Anterior cingulate cortex (tissue), 58 donors: ENCODE measurements at places on chromosomes 12 and 14.

DNA sequence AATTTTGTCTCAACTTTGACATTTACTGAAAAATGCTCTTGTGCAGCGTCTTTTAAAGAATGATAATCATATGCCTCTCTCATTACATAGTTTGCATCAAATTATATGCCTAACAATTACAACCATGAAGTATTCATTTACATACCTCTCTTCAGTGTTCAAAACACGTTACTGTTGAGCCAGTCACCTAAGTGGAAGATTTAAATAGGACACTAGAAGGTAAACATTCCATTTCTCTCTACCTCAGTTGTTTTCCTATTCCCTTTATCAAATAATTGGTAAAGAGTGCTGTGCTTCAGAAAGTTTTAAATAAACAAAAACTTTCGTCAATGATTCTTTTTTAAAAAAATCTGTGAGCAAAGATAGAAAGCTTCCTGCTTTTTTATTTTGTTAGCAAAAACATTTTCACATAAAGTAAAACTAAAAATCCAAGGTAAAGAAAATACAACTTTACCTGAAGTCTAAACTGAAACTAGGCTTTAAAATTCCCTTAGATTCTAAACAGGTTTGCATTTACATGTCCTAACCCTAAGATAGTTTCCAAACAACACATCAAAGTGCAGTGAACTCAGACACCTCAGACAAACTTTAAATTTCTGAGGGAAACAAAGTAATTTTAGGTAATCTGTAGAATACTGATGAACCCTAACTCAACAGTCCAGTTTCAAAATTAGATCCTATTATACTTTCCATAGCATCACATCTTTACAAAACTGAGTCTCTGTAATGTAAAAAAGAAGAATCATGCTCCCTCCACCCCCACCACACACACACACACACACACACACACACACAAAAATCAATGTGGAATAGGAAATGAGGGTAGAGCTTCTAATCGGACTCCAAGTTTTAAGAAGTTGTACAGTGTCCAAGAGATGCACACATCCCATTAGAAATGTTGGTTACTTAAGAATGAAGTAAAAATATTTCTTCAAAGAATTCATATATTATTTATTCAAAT lies 46.2 kb downstream of the PAWR start:
- DNase-seq: no peak

GRCh38 chr12:40892528-40892927 lies 200.3 kb downstream of the CNTN1 start:
- DNase-seq: no peak

- no peak for DNase-seq
Observed at GRCh38 chr12:32181498-32182175, 75.0 kb downstream of the BICD1 start.

- DNase-seq: no peak
Observed at GRCh38 chr12:95074766-95075165, 1.3 kb upstream of the NR2C1 start.

DNA sequence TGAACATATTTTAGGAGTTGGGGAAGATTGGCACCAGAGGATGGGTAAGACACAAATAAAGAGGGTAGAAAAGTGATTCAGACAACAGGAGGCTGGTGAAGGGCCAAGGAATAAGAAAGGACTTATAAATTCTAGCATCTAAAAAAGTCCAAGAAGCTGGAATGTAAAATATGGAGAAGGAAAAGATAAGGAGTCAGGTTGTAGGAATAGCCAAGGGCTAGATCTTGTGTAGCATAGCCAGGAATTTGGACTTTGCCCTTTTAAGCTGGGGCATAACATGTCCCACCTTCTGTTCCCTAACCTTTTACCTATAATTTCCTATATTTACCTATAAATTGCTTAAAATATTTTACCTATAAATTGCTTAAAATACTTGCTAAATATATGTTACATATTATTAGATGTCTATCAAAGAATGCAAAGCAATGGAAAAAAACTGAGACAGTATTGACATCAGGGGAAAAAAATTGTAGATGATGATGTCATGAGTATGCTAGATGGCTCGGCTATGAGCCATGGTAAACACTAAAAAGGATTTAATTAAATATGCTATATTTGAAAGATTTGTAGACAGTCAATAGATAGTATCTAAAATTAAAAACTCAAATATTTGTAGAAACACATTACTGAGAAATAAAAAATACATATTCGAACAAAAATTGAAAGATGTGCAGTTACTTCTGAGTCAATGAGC lies 99.7 kb upstream of the PLEKHG7 start:
- no peak for DNase-seq

GRCh38 chr14:100474196-100474595 lies 113.0 kb downstream of the BEGAIN start:
- DNase-seq: no peak

DNA sequence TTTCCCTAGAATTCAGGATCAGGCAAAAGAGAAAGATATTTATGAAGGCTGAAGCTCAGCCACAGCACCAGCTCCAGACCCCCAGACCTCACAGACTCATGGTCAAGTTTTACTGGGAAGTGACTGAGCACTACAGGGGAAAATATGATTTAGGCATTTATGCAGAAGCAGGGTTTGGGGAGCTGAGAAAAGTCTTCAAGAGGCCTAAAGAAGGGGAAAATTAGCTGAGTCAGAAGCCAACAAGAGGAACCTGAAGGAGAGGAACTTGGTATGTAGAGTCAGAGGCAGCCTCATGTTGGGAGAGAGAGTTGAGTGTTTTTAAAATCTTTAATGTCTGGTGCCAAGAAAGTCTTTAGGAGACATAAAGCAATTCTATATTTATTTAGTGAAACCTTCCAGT lies 63.0 kb downstream of the FOS start:
- no peak for DNase-seq

GRCh38 chr12:6461401-6462233 lies 8.9 kb downstream of the VAMP1 start:
- peak; percentile 24 for DNase-seq

DNA sequence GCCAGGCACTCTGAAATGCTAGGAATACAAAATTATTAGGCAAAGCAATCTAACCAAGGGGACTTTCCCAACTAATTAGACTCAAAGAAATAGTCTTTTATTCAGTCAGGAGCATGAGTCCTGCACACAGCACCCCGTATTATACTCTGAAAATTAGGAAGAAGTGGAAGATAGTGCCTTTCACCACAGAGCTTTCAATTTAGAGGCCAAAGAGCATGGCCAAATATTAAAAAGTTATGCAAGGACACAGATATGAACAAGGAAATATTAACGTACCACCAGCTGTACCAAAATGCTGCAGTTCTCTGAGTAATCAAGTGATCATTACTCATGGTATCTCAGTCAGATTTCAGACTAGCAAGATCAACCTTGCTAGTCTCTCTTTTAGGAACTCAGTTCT lies 22.6 kb upstream of the MDM2 start:
- DNase-seq: no peak

DNA sequence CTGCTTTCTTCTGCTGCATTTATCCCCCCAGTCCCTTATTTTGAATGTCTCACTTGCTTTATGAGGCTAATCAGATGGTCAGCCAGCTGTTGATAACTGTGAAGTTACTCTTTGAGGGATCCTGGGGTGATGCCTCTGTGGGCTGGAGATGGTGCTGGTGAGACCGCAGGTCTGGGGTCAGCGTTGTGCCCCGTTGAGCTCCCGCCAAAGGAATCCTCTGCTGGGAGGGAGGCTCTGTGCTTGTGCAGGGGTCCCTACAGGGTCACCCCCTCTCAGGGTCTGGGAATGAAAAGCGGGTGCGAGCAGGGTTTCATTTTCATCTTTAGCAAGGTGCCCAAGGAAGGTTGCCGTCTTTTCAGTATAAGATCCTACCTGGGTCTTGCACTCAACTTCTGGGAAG lies 161.2 kb upstream of the RTL1 start:
- no peak for DNase-seq

DNA sequence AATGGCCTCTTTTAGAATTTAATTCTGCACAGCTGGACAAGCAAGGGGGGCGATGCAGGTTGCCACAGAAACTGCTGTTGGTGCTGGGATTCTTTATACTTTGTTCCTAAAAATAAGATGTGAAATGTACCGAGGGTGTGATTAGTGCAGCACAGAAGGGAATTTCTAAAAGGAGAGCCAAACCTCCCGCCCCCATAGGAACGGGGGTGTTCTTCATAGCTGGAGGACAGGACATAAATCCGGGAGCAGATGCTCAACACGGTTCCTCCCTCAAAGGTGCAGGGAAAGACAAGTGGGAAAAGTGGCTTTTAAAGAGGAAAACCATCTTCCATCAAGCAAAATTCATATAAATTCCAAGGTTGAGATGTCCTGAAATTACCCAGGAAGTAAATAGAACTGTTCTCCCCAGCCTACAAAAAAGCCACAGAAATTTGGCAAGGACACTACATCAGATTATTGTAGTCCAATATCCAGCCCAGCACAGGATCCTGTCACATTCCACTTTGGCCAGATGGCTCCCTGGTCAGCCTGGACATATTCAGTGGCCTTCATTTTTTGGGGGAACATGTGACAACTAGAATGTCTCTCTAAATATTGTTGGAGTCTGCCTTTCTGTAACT lies 51.4 kb upstream of the TMX1 start:
- DNase-seq: peak; percentile 21

- no peak for DNase-seq
Observed at GRCh38 chr14:41607966-41608663, 1.4 kb downstream of the LRFN5 start.

DNA sequence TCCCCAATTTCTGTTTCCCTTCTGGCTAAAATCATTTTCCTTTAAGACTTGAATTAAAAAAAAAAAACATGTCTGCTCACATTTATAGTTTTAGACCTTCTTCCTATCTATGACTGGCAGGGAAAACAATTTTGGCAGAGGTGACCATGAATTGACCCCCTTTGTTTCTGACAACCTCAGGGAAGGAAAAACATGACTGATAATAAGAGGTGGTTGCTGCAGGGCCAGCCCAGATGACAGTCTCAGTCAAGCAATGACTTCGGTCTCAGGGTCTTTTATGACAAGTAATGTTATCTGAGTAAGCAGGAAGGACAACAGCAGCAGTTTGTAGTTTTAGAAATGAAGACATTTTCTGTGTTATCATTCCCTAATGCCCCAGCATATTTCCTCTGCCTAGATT lies 430.9 kb downstream of the LRIG3 start:
- no peak for DNase-seq

DNA sequence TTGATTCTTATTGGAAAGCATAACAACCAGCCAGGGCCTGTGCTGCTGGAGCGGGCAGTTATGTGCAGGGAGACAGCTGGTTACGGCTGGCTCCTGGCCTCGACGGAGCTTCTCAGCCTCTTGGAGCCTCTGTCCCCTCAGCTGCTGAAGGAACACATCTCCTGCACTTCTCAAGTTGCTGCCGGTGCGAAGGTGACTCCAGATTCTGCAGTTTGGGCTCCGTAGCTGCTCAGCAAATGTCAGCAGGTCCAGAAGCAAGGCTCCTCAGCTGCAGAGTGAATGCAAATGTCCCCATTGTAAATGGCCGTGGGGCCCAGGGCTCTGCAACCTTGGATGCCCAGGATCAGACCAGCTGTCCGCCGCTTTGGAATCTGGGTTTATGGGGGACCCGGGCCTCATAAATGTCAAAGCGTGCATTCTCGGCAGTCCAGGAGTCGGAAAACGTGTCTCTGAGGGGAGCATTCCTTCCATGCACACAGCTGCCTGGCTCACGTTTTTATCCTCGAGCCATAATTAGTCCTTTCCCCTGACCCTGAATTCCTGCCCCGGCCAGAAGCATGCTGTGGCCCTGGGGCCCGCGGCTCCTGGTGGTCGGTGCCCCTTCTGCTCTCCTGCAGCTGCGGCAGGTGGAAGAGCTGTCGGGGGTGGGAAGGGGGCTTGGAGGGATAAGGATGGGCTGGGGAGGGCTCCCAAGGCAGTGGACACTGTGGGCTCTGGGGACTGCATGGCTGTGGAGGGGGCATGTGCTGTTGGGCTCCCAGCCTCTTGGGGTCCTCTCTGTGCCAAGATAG lies 106.0 kb downstream of the KIF26A start:
- DNase-seq: no peak

DNA sequence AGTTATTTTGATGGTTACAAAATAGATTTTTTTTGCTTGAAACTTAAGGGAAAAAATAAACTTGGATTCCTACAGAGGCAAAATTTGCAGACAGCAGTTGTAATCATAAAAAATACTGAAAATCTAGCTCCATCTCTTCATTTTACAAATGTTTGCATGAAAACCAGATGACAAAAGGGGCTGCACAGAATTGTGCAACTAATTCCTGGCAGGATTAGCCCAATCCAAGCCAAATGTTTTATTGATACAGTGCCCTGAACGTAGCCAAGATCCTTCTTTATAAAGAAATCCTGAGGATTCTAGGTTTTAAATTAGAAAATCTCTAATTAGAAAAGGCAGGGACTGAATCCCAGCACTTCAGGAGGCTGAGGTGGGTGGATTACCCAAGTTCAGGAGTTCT lies 356.4 kb upstream of the SEL1L start:
- no peak for DNase-seq

- no peak for DNase-seq
Observed at GRCh38 chr14:33979613-33980276, 28.9 kb upstream of the EGLN3 start.

DNA sequence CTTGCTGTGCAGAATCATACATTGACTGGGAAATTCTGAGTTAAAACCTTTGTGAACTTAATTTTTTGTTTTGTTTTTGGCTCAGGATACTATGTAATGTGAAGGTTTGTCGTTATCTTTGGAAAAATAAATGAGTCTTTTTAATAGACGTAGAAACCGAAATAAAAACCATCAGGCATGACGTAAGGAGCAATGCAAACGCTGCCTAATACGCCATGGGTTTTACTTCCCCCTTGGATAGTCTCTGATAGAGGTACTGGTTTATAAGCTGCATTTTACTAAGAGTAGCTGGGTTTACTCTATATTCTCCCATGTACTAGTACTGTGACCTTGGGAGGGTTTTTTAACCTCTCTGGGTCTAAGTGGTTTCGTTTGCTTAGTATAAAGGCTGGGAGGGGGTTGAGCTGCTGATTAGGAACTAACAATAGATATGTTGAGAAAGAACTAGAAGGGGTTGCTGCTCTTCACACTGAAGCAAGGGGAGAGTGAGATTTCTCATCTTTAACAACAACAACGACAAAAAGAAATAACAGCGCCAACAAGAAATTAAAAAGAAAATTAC lies 66.8 kb upstream of the SLCO1C1 start:
- no peak for DNase-seq

GRCh38 chr14:100882991-100883788 lies 20.3 kb downstream of the RTL1 start:
- DNase-seq: no peak

GRCh38 chr14:101181446-101182313 lies 278.2 kb upstream of the RTL1 start:
- DNase-seq: no peak

GRCh38 chr12:53063708-53064612 lies 14.1 kb downstream of the TNS2 start:
- DNase-seq: no peak

GRCh38 chr12:89339526-89339925 lies 12.8 kb downstream of the DUSP6 start:
- no peak for DNase-seq

DNA sequence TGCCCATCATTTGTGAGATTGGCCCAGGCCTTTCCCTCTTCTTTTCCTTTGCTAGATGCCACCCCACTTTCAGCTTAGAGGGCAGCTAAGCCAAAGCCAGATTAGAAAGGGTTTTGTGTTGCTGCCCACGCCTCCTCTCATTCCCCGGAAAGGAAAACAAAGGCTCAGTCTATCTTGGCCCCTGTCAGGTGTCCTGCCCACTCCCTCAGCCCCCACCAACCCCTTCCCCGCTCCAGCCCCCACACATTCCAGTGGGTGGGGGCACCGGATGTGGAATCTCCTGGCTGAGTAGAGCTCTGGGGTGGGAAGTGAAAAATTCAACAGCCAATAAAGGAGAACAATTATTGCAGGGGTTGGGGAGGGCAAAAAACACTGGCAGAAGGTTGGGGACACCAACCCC lies 2.2 kb downstream of the BLOC1S1 start:
- no peak for DNase-seq

GRCh38 chr12:62724947-62725451 lies 210.0 kb downstream of the PPM1H start:
- DNase-seq: no peak
